ENCODE measurements at places on chromosomes 3 and 15. TPM values are rescaled to one million over a fixed set of nuclear protein-coding genes. Genes with fewer than 3 reads are reported as not detected.

The CISH gene
- 300 TPM for total RNA-seq

The IL5RA gene
- not detected for total RNA-seq

The DLL4 gene
- not detected for total RNA-seq

DNA sequence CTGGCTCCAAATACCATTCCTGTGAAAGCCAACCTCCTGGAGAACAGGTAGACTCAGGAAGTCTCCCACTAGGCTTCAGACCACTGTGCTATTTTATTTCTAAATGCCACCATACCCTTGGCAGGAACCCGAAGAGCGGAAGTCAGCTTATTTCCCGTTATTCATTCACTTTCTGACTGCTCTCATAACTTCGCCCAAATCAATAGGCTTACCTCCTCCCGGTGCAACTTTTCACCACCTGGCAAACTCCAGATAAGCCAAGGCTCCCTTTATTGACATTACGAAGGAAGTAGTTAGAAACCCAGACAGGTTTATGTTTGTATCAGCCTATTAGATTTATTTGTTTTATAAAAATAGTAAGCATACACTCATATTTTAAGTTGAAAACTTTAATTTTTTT lies 3.3 kb upstream of the CCDC54 start:
- no peak for DNase-seq

The CCNL1 gene
- 220 TPM for total RNA-seq

Data from activated CD4-positive, alpha-beta T cell treated with anti-CD3 and anti-CD28 coated beads, Interleukin-2, amount 10 ng/mL, durations not matched to agents 7 days and 5 days (primary cell).